ENCODE measurements at places on chromosomes 16 and 17. TPM values are rescaled to one million over a fixed set of nuclear protein-coding genes. Genes with fewer than 3 reads are reported as not detected.

DNA sequence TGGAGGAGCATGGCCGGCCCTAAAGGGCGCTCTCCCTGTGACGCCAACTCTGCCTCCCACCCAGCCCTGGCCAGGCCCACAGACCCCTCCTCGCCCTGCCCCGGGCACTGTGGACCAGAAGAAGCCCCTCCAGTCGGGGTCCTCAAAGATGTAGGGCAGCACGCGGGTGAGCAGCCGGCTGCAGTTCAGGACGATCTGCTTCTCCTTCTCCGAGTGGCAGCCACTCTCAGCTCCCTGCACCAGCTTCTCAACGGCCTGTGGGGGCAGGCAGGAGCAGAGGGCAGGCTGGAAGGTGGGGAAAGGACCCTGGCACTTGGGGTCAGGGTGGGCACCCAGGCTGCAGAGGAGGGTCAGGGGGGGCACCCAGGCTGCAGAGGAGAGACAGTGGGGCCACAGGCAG lies 8.9 kb downstream of the HID1 start:
- no peak for DNase-seq

DNA sequence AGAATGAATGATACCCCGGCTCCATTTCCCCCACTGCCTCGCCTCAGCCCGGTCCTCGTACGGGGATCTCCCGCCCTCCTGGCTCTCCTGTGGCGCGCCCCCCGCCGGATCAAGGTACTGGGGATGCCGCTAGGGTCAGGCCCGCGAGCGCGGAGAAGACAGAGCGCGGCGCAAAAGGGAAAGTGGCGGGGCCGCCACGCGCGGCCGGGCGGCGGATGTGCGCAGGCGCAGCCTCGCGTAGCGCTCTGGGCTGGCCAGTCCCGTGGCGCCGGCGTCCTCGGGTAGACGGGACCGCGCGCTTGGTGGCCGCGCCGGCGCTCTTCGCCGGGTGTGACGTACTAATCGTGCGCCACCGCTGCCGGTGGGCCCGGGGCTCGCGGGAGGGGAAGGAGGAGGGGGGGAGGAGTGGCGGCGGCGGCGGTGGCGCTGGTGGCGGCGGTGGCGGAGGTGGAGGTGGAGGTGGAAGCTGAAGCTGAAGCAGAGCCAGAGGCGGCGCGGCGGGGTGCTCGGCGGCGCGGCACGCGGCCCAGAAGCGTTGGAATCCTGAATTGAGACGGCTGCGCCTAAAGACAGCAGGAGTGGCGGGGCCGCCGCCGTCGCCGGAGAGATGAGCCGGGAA lies at the start of gene SENP3:
SENP3 (plus strand) TSS at position 331 of the 619 bp plus-strand sequence. CDS start 1,158 bp downstream, outside the sequence.
- peak; percentile 88 for DNase-seq

Gene TOX3
- not detected for total RNA-seq

Gene KRTAP2-1
- total RNA-seq: not detected

Gene CACNA1H
- total RNA-seq: 1.6 TPM

GRCh38 chr17:50865868-50866260 lies 290 bp downstream of the TOB1 start:
- no peak for DNase-seq

- DNase-seq: no peak
Measured at GRCh38 chr16:2250652-2251295, 613 bp downstream of the ECI1 start.

DNA sequence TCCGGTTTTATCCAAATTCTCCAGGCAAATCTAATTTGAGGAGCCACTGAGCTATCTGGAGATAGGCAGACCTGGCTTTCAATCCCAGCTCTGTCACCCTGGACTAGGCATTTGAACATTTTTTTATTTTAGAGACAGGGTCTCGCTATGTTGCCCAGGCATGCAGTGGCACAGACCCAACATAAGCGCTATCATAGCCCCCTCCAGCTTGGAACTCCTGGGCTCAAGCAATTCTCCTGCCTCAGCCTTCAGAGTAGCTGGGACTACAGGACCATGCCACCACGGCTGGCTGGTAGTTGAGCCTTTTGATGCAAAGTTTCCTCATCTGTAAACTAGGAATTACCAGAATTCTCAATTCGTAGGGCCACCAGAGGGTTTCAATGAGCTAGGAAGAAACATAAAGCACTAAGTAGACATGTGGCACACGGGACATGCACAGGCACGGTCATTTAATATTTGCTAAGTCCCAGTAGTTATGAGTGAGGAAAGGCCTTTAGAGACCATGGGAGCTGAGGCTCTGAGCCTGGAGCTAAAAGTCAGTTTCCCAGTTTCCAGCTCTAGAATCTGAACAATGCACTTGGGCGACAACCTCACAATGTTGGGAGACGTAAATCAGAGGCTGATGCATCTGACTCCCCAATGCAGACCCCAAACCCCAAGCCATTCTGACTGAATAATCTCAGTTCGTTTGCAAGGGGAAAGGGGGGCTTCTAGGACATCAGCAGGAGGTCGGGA lies 1.1 kb downstream of the ELOB start:
- DNase-seq: no peak

- DNase-seq: peak; percentile 55
Measured at GRCh38 chr17:65557349-65558310, 3.8 kb downstream of the AXIN2 start.

DNA sequence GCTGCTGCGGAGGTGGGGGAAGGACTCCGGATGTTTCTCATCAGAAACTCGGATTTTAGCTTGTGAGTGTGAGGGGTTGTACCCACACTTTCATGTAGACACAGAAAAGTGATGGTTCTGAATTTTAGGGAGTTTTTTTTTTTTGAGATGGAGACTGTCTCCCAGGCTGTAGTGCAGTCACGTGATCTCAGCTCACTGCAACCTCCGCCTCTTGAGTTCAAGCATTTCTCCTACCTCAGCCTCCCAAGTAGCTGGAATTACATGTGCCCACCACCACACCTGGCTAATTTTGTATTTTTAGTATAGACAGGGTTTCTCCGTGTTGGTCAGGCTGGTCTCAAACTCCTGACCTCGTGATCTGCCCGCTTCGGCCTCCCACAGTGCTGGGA lies 22.4 kb upstream of the GNG13 start:
- DNase-seq: no peak

- peak; percentile 64 for DNase-seq
Measured at GRCh38 chr16:87636050-87636684, 33.9 kb downstream of the JPH3 start.

GRCh38 chr17:65155622-65156021 lies 18.5 kb downstream of the RGS9 start:
- no peak for DNase-seq

GRCh38 chr16:54055191-54055590 lies 231.4 kb downstream of the IRX3 start:
- DNase-seq: no peak

Gene MSI2
- total RNA-seq: 18.1 TPM

DNA sequence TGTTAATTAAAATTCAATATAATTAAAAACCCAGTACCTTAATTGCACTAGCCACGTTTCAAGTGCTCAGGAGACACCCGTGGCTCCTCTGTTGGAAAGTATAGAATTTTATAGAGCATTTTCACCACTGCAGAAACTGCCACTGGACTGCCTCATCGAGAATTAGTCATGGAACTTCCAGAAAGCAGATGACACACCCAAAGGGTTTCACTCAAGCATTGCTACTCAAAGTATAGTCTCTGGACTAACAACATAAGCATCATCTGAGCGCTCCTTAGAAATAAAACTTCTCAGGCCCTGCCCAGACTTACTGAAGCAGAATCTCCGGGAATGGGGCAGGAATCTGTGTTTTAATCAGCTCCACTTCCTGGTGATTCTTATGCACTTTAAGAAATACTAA lies 63.5 kb upstream of the GPR139 start:
- DNase-seq: no peak

- DNase-seq: no peak
Measured at GRCh38 chr16:12228079-12228601, 251.6 kb downstream of the SNX29 start.

Gene SLC5A11
- total RNA-seq: under 0.01 TPM

Gene SLC38A8
- total RNA-seq: not detected

DNA sequence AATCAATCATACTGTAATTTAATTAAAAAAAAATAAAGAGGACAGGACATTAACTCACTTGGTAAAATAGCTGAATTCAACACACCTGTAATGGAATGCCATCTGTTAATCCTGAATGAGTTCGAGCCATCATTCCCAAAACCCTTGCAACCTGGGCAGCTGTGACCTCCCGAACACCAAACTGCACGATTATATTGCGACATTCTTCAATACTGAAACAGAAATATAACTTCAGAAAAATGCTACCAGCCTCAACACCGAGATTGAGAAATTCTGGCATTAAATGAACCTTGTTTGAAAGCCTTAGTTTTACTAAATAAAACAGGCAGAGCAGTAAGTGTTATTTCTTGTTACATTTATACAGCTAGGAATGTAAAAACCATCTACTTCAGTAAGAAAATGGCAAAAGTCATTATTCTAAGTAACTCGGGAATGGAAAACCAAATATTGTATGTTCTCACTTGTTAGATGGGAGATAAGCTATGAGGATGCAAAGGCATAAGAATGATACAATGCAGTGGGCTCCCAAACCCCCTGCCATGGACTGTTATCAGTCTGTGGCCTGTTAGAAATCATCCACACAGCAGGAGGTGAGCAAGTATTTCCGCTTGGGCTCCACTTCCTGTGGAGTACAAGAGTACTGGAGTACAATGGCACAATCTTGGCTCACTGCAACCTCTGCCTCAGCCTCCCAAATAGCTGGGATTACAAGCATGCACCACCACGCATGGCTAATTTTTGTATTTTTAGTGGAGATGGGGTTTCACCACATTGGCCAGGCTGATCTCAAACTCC lies 46.5 kb downstream of the CNOT1 start:
- DNase-seq: no peak

Gene TEKT5
- total RNA-seq: not detected

Gene MILR1
- total RNA-seq: 0.56 TPM

- DNase-seq: no peak
Measured at GRCh38 chr16:21619765-21620425, 20.5 kb downstream of the METTL9 start.

Gene CES5A
- not detected for total RNA-seq

- DNase-seq: no peak
Measured at GRCh38 chr16:83354015-83354414, 453.8 kb upstream of the HSBP1 start.

Gene ACSM2A
- not detected for total RNA-seq
